Stimulated activated CD4-positive, alpha-beta T cell treated with anti-CD3 and anti-CD28 coated beads, Interleukin-12 subunit alpha, Interleukin-12 subunit beta, amount 100 ng/mL, for 24 hours (primary cell): ENCODE measurements at places on chromosomes 13 and 19.

- no peak for DNase-seq
Measured at GRCh38 chr13:52794589-52794988, 53.9 kb downstream of the PCDH8 start.

- no peak for DNase-seq
Measured at GRCh38 chr19:48445256-48445605, 552 bp upstream of the GRWD1 start.

GRCh38 chr13:68806125-68806524 lies 1301.5 kb upstream of the ATXN8OS start:
- no peak for DNase-seq

DNA sequence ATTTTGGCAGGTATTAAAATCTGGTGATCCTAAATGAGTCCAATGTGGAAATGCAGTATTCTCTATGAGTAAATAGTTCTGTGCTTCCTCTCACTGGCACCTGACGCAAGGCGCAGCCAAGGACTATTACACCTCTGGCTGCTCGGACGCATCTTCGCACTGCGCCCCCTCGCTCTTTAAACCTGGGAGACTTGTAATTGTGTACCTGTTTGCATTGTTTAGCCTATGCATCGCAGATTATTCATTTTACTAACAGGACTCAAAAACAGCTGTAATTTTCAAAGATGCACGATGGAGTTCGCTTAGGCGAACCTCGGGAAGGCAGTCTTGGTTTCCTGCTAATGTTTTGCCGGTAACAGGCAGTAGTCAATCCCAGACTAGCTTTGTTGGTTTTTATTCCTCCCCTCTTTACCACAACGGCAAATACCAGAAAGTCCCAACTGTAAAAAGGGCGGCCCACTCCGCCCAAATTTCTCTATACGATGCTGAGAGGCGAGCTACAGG lies 113.2 kb downstream of the KCNRG start:
- no peak for DNase-seq

DNA sequence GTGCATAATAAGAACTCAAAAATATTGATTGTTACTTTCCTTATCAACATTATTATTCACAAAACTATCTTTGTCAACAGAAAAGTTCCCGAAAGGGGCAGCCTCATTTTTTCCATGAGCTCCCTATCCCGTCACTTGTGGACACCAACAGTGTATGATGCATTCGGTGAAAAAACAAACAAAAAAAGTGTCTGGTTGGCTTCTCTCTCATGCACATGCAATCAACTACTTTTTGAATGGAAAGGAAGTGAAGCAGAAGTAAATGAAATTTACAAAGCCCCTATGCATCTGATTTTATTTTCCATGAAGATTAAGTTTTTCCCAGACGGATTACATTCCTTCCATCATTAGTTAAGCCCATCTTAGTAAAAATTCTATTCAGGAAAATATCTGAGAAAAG lies 526.9 kb downstream of the RFC3 start:
- no peak for DNase-seq

- no peak for DNase-seq
Measured at GRCh38 chr13:76872675-76873074, 13.5 kb downstream of the KCTD12 start.

- DNase-seq, result no peak
Measured at GRCh38 chr19:46221981-46222610, 7.4 kb upstream of the IGFL1 start.
